ENCODE measurements at places on chromosomes 6 and 20.

GRCh38 chr6:159077123-159077522 is 32.3 kb upstream of the TAGAP start:
- no peak for DNase-seq

GRCh38 chr6:13787137-13787536 is 27.2 kb downstream of the MCUR1 start:
- DNase-seq = no peak

GRCh38 chr20:62064770-62065673 is 659 bp downstream of the TAF4 start:
- DNase-seq = no peak

DNA sequence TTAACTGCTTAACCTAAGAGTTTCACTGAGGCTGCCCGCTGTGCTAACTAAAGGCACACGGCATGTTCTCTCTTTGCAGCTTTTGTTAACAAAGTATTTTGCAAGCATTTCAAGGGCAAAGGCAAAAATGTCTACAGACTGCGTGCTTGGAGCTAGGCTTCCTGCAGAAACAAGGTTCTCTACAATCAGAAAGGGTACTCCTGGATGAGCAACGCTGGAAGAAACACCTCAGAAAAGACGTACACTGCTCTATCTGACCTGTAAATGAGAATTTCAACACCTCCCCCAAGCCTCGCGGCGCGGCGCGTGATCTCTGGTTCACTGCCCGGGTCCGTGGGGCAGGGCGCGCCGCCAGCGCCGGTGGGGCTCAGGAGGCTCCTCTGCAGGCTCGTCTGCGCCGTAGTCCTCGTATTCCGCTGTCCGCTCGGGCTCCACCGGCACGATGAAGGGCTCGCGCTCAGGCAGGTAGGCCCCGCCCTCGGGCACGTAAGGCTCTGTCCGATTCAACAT is 120.9 kb downstream of the COL12A1 start:
- DNase-seq = no peak

DNA sequence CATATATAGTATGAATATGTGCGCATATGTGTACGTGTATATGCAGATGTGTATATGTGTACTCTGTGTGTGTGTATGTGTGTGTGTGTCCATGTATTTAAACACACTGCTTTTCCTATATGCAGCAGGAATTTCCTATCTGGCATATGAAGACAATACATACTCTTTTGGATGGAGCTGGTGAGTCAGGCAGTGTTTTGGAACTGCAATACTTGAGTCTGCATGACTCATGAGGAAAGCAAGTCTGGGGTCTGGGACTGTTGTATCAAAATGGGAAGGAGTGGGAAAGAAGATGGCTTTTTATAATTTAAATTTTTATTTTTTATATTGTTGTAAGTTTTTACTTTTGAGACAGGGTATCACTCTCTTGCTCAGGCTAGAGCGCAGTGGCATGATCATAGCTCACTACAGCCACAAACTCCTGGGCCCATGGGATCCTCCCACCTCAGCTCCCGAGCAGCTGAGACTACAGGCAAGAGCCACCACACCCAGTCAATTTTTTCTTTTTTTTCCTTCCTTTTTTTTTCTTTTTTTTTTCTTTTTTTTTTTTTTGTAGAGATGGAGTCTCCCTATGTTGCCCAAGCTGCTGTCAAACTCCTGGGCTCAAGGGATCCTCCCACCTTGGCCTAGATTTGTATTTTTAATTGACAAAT is 72.2 kb downstream of the ATXN1 start:
- peak; percentile 74 for DNase-seq
